ENCODE measurements at places on chromosomes 1 and 21.

- no peak for DNase-seq
Measured at GRCh38 chr1:109167001-109167506, 46.7 kb upstream of the SARS1 start.

- no peak for DNase-seq
Measured at GRCh38 chr1:1181129-1181937, 7.7 kb downstream of the TTLL10 start.

GRCh38 chr1:49527606-49528305 lies 496.0 kb downstream of the AGBL4 start:
- no peak for DNase-seq

- no peak for DNase-seq
Measured at GRCh38 chr1:214582289-214582891, 20.6 kb upstream of the CENPF start.

- DNase-seq: no peak
Measured at GRCh38 chr1:153544453-153545066, 1.0 kb downstream of the S100A4 start.

GRCh38 chr1:85718678-85719340 lies 10.6 kb upstream of the ZNHIT6 start:
- no peak for DNase-seq

GRCh38 chr1:203465948-203466347 lies 9.7 kb upstream of the PRELP start:
- no peak for DNase-seq

DNA sequence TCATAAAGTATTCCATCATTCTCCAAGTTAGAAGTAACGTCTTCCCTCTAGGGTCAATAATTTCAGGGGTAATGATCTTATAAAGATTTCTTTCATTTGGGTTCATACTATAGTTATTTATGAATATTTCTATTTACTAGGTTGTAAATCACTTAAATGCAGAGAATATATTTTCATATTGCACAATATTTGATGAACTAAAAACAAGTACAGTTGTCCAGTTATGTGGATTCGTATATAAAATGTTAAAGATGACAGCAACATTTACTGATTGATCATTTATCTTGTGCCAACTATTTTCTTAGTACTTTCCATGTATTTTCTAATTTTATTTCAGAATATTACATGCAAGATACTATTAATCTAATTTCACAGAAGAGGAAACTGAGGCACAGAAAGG lies 220.3 kb upstream of the TNR start:
- DNase-seq: no peak

GRCh38 chr21:15425049-15425448 lies 304.7 kb upstream of the USP25 start:
- no peak for DNase-seq

DNA sequence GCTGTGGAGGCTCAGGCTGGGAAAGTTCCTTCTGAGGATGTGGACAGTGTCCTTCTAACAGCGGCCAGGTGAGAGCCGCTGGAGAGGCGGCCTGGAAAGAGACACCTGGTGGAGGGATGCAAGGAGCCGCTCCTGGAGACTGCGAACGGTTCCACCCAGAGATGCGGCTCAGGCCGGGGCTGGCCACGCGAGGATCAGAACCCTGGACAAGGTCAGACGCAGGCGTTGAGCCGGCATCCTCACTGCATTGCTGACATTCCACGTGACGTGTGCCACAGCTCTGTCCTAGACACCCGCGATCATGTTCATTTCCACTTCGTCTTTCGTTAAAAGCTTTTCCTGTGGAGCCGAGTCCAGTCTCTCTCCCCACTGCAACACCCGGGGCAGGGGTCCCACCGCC lies 28.8 kb downstream of the CFAP74 start:
- DNase-seq: no peak

GRCh38 chr1:76218888-76219287 lies 144.3 kb downstream of the ST6GALNAC3 start:
- DNase-seq: no peak

DNA sequence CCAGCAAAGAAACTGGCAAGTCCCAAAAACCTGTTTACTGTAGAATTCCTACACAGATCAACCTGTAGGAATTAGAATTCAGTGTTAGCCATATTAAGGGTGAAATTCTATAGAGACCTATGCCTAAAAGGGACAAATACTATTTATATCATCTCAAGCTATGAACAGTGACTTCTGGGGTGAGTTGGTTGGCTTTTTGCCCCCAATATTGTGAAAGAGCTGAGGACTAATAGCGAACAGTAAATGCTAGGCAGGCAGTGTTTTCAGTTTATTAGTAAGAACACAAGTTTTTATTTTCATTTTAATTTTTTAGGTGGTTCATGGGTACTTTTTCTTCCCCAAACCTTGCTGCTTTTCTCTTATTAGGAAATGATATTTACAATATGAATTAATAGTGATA lies 15.3 kb downstream of the SLC16A4 start:
- DNase-seq: no peak

- DNase-seq: no peak
Measured at GRCh38 chr1:58997060-58997411, 213.2 kb upstream of the JUN start.

DNA sequence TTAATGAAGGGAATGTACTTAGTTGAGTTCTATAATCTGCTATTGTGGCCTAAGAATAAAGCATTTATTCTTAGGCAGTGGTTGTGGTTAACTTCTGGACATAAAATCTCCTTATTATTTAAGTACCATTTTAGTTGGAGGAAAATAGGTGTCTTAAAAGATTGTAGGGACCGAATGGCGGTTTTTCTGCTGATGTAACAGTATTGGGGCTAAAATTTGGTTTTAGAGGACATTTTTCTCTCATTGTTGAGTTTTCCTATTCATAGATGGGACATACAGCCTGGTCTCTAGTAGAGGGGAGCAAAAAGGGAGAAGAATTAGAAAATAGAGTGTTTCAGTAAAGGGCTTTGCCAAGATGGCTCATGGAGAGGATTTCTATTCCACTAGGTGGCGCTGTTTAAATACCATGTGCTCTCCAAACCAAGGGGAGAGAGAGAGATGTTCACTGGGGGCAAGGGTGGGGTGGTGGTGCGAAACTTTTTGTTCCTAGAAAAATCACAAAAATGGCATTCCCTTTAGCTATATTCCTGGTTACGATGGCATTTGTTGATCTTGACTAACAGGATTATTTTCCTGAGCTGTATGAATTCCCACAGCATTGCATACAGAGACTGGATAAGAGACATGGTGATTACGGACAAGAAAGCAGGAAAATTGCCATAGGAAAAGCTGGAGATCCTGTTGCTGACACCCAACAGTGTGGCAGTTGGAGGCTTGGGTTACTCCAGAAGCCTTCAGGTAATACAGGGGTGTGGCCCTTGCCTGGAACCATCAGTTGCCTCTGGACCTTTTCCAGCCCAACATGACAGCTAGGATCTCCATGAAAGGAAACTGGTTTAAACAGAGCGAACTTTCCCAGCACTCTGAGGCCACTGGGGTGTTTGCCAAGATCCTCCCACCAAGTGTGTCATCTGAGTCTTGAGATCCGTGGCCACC lies 18.2 kb upstream of the FCGR2A start:
- DNase-seq: no peak

DNA sequence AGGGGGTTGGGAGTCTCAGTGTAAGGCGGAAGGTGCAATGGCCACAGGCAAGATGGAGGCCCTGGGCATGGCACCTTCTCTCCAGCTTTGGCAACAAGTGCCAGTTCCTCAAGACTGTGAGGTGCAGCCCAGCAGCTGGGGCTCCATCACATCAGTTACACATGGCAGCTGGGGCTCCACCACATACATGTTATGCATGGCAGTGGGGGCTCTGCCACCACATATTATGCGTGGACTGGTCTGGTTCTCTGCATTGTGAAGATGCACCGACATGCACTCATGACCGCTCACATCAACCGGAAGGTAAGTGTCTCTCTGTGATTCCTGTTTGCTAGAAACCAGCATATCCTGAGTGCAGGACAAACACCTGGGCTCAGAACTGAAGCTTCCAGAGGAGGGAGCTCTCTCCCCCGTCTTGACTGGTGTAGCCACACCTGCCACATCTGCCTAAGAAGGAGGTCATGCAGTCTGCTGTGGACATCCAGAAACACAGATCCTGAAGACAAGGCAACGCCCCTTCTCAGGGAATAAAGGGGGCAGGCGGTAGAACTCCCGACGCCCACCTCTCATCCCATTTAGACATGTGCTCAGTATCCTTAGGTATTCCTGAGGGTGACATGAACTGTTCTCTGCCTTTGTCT lies 104.1 kb upstream of the TMPRSS2 start:
- DNase-seq: no peak

DNA sequence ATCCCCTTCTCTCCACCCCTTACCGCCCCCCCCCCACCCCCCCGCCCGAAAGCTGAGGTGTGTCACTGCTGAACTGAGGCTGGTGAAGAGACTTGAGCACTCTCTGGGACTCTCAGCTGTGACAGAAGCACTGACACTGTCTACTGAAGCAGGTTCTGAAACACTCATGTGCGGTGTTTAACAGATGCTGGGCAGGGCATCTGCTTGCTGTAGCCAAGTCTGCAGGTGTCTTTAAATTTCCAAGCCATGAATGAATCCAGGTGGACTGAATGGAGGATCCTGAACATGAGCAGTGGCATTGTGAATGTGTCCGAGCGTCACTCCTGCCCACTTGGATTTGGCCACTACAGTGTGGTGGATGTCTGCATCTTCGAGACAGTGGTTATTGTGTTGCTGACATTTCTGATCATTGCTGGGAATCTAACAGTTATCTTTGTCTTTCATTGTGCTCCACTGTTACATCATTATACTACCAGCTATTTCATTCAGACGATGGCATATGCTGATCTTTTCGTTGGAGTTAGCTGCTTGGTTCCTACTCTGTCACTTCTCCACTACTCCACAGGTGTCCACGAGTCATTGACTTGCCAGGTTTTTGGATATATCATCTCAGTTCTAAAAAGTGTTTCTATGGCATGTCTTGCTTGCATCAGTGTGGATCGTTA lies at the start of gene GPR52:
Gene GPR52, plus strand, starts transcription at position 99 of the 665 bp plus-strand sequence. Its CDS starts 148 bp downstream, at position 247.
- no peak for DNase-seq

- no peak for DNase-seq
Measured at GRCh38 chr1:117189726-117190125, 21.0 kb downstream of the VTCN1 start.

DNA sequence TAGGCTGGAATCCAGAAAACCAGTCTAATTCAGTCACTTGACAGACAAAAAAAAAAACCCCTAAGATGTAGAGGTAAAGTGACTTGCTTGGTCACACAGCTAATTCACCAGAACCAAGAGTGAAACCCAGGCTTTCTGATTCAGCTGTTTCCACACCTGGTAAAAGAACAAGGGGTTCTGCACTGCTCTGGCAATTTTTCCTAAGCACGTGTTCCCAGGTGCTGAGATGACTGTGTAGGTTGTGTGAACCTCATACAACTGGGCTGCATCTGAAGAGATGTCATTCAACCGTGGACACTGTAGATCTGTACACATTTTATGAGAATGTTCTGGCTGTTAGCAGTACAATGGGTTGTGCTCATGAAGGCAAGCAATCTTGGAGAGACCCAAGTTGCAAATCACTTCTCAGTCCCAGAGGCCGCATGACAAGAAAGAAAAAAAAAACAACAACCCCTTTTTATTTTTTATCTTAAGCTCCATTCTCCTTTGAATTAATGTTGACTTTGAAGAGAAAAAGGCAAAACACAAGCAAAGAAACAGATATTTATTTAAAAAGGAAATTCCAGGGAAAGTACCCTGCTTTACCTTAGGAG lies 95.4 kb downstream of the INTS7 start:
- peak; percentile 27 for DNase-seq

GRCh38 chr1:88276163-88276562 lies 407.9 kb upstream of the PKN2 start:
- no peak for DNase-seq

- no peak for DNase-seq
Measured at GRCh38 chr1:102336602-102337001, 339.9 kb upstream of the OLFM3 start.

- DNase-seq: no peak
Measured at GRCh38 chr1:102751111-102751510, 357.2 kb downstream of the COL11A1 start.

DNA sequence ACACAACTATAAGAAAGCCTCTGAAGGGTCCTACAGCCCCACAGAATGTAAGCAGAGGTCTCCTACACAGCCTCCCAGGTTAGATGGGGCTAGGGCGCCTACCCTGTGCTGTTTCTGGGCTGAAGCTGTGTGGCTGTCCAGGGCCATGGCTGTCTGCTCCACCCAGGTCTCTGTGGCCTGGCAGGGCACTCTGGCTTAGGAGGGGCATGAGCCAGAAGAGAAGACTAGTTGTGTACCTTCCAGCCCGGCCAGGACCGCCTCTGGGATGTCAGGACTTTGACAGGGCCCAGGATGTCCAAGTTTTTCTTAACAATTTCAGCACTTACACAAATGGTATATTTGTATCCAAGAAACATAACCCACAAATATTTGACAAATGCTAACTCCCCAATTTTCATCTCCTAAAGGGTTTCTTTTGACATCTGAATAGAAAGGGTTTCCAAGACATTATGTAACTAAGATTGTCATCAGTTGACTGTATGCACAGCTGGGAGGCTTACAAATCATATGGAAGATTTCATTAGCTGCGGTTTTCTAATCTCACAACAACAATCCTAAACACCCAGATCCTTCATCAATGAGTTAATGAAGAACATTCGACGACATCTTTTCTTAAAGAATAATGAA lies 80.5 kb downstream of the HSF2BP start:
- no peak for DNase-seq

DNA sequence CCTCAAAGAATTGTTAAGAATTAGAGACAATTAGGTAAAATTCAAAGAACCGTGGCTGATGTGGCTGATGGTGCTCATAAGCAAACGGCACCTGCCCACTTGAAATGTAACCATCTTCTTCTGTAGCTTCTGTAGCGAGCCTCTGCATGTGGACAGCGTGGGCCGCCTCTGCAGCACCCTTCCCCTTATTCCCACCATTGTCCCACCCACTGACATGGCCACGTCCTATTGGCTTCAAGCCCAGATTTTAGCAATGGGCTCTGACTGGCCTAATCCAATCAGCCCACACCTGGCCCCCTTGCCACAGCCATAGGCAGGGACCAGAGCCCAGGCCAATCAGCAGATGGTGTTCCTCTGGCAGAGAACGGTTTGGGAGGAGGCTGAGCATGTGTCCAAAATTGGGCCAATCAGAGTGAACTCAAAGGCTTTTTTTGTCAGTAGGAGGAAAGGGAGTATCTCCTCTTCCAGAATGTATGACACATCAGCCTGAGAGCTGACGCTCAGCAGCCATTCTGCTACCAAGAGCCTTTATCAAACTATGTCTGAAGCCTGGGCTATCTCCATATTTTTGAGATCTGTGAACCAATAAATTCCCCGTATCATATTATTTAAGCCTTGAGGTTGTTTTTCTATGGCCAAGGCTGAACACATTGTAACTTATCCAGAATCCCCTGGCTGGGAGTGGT lies 518.5 kb downstream of the SMYD3 start:
- no peak for DNase-seq

GRCh38 chr1:97457446-97458089 lies 463.3 kb downstream of the DPYD start:
- no peak for DNase-seq

GRCh38 chr21:39602076-39602689 lies 10.6 kb upstream of the B3GALT5 start:
- no peak for DNase-seq

DNA sequence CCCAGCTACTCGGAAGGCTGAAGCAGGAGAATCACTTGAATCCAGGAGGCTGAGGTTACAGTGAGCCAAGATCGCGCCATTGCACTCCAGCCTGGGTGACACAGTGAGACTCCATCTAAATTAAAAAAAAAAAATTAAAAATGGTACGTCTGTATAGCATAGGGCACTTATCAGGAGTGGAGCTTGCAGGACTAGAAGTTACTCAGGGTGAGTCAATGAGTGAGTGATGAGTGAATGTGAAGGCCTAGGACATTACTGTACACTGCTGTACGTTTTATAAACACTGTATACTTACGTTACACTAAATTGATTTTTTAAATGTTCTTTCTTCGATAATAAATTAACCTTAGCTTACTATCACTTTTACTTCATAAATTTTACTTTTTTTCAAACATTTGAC lies 183.6 kb downstream of the NR5A2 start:
- no peak for DNase-seq
